ENCODE measurements at places on chromosomes 11 and 22. TPM values are rescaled to one million over a fixed set of nuclear protein-coding genes. Genes with fewer than 3 reads are reported as not detected.

GRCh38 chr11:103294516-103294915, 185.3 kb downstream of the DYNC2H1 start:
- no peak for DNase-seq

DNA sequence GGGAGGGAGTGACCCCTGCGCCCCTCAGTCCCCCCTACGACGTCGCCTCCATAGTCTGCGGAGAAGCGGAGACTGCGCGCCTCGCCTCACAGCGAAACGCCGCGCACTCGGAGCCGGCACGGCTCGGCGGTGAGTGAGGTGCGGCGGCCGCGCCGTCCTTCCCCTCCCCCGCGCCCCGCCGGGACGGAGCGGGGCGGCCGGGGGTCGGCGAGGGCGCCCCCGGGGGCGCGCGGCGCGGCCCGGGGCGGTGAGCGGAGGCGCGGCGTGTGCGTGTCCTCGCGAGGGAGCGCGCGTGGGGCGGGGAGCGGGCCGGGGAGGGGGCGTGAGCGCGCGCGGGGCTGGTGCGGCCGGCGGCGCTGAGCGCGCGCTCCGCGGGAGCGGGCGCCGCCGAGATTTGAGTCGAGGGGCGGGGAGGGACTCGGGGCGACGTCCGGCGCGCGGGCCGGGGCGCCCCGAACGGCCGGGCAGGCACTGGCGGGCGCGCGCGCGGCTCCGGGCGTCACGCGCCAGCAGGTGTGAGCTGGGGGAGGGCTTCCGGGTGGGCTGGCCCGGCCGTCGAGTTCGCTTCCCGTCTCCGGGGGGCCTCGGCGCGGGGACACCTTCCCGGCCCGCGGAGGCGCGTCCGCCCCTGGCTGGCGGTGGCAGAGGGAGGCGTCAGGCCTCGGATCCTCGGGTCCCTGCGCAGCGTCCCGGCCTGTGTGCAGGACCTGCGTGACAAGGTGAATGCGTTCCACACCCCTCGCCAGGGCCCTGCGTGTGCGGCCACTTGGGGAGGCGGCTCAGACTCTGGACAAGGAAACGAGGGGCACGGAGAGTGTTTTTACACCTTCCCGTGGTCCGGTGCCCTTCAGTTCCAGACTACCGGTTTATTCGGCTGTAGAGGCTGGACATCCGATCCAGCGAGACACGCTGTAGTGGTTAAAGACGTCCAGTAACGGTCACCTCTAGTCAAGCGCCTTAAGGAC, 50.4 kb downstream of the FAM83F start:
- no peak for DNase-seq

DNA sequence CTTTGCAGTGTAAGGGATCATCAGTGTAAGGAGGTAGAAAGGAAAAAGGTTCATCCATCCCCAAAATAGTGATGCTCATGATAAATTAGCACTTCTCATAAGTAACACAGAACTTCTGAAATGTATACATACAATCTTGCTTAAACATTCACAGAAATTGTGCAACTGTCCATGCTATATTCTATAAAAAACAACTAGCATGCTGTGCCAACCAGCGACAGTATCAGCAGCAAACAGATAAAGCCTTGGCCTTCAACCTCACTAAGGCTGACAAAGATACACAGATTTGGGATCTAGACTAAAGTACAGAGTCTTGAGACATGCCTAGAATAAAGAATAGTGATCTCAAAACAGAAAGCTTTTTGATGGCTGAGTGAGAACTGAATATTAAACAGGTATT, 74.1 kb upstream of the CHRM4 start:
- DNase-seq = no peak

DNA sequence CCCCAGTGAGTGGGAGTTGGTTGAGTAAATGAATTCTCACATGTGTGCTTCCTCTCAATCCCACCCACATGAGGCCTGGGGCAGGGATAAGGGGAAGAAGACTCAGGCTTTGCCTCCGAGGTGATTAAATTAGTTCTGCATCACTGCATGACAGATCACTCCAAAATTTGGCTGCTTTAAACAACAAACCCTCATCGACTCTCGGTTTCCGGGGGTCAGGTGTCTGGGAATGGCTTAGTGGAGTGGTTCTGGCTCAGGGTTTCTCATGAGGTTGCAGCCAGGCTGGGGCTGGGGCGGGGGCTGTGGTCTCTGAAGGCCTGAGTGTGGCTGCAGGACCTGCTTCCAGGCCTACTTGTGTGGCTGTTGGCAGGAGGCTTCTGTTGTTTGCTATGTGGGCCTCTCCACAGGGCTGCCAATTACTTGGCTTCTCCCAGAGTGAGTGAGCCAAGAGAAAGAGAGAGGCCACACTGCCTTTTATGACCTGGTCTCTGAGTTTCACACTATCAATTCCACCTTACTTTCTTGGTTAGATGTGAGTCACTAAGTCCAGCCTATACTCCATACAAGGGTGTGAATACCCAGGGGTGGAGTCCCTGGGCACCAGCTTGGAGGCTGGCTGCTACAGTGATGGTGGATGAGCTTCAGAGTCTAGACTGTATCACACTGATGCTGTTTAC, 15.9 kb downstream of the MOGAT2 start:
- DNase-seq = no peak

Gene DTX4
- 7.6 TPM for total RNA-seq

- no peak for DNase-seq
These were observed 737.2 kb downstream of the LRRC4C start for GRCh38 chr11:40722179-40722795.

- DNase-seq = no peak
These were observed 822 bp downstream of the RBX1 start for GRCh38 chr22:40951795-40952605.

Gene KCNK4
- total RNA-seq = 0.31 TPM

GRCh38 chr11:116200564-116200963, 572.2 kb downstream of the BUD13 start:
- DNase-seq = no peak

GRCh38 chr11:68753300-68753699, 2.0 kb upstream of the TESMIN start:
- DNase-seq = no peak

GRCh38 chr11:19786644-19787043, 74.0 kb downstream of the NAV2 start:
- no peak for DNase-seq

Gene OPCML
- 0.58 TPM for total RNA-seq

- no peak for DNase-seq
These were observed 31.4 kb downstream of the LRP5 start for GRCh38 chr11:68343761-68344256.

DNA sequence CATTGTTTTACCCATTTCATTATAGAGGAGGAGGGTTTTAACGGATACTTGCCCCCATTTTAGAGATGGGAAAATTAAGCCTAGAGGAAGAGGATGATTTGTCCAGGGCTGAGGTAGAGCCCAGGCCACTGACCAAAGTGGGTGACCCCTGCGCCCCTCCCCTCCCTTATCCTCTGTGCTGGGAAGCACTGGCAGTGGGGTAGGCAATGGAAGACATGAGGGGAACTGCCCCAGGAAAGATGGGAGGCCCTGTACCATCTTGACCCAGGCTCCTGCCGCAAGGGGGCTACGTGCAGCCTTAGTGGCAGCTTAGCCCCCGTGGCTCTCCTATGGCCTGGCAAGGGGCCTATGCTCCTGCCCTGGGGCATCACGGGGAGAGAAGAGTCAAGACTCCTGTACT, 76.4 kb upstream of the MYOD1 start:
- no peak for DNase-seq

- DNase-seq = no peak
These were observed 693.6 kb downstream of the BRD1 start for GRCh38 chr22:49134076-49134475.

- DNase-seq = no peak
These were observed 18.3 kb downstream of the RRAS2 start for GRCh38 chr11:14340721-14341120.

DNA sequence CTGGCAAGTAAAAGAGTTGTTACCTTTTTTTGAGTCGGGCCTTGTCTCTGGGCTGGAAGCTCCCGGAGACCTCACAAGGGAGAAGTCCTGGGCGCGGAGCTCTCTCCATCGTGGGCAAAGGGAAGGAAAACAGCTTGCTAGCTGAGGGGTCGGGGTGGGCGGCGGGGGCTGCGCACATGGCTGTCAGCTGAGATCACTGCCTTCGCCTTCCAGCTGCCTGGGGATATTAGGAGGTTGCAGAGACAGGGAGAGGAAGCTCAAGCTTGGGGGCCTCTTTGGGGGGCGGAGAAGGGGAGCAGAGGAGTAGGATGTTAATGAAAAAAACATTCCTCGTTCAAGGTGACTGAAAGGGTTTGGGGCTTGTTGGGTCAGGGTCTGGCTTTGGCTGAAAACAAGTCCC, 49.2 kb upstream of the ALX4 start:
- DNase-seq = no peak
